HS-5 (cell line): ENCODE measurements at places on chromosomes 1 and 21.
A peak's percentile ranks its signal among the peaks of the same experiment; 100 is the strongest.

DNA sequence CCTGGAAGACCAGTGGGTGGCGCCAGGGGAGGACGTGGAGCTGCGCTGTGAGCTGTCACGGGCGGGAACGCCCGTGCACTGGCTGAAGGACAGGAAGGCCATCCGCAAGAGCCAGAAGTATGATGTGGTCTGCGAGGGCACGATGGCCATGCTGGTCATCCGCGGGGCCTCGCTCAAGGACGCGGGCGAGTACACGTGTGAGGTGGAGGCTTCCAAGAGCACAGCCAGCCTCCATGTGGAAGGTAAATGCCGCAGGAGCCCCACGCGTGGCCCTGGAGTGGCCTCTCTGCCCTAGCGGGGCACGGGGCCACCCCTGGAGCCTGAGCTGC is 75.2 kb downstream of the OBSCN start:
- DNase-seq, result no peak

DNA sequence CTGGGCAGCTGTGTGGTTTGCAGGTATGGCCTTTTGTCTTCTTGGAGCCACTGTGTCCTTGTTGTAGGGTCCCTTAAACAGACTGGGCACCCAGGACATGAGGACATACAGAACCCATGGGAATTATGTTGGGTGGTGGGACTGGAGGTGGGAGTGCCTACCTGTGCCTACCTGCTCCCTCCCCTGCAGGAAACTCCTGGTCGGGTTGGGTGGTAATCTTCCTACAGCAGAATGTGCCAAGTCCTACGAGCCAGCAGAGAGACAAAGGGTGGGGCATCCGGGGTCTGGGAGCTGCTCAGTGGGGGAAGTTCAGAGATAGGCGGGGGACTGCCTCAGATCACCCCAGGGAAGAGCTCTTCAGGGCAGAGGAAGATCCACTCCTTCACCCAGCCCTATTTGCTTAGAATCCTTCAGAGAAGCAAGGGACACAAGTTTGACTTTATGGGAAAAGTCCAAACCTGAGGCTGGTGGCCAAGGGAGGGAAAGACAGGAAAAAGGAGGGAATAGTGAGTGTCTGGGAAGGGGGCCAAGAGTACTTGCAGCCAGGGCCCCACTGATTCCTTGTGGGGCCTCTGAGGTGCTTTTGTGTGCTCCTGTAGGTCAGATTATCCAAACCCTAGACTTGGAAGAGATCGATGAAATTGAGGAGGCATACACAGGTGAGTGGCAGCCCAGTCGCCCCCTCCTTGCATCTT is 58.3 kb downstream of the KIF21B start:
- no peak for DNase-seq

- no peak for DNase-seq
Observed at GRCh38 chr1:221740993-221741702, 741 bp downstream of the DUSP10 start.

GRCh38 chr1:198771563-198772153 is 132.8 kb downstream of the PTPRC start:
- no peak for DNase-seq

- no peak for DNase-seq
Observed at GRCh38 chr21:43343992-43344886, 82.7 kb downstream of the SIK1 start.

GRCh38 chr1:73593364-73593763 is 604.6 kb downstream of the LRRIQ3 start:
- DNase-seq, result peak; percentile 61

GRCh38 chr1:94777281-94777680 is 42.9 kb upstream of the SLC44A3 start:
- no peak for DNase-seq

DNA sequence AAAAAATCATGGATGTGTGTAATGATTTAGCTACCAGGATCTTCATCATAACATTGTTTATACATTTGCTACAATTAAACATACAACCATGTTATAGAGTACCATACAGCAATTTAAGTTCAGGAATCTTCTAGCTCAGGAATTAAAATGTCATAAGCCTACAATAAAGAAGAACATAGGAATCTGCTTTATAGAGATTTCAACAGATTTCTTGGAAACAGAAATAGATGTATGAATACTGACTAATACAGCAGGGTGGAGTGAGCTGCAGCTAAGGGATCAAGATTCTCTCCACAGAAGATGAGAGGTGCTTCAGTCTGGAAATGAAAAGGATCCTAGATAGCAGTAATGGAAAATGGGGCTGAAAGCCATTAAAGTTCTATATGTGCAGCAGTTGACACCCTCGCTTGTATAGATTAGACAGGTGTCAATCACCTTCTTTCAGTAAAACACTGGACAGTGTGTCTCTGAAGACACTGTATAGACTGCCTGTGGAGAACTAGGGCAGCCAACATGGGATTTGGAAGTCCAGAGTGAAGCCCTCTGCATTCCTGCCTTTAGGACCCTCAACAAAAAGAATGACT is 73.9 kb downstream of the DNTTIP2 start:
- no peak for DNase-seq

GRCh38 chr1:67347688-67348472 is 40.2 kb downstream of the IL12RB2 start:
- no peak for DNase-seq

GRCh38 chr1:169184812-169185211 is 78.3 kb downstream of the ATP1B1 start:
- no peak for DNase-seq

GRCh38 chr1:54559111-54559548 is 11.1 kb downstream of the ACOT11 start:
- no peak for DNase-seq

GRCh38 chr1:42165511-42166210 is 1.1 kb upstream of the GUCA2A start:
- DNase-seq, result no peak

DNA sequence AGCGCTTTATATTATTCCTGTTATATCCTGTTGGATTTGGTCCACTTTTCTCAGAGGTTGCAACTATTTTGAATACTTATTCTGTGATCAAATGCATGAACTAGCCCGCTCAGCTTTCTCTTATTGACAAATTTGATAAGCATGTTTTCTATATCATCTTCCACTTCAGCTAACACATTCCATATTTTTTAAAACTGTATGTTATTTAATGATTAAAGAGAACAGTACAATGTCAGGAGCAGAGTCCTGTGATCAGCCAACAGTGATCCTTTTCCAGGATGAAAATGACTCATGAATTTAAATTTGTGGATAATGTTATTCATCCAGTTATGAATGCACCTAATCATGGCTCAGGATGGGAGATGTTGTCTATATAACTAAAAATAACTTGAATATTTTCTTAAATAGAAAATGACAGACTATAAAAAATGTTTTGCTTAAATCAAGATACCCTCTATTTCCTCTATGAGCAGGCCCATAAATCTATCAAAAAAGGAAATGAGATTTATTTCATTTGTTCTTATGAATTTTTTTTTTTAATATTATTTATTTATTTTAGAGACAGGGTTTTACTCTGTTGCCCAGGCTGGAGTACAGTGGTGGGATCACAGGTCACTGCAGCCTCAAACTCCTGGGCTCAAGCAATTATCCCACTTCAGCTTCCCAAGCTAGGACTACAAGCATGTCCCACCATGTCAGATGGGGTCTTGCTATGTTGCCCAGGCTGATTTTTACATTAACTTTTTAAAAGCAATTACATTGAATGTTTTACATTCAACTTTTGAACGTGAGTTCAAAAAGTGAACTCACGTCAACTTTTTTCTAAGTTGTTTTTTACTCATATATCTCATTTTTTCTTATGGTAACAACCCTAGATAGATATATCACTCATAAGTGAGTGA is 12.5 kb downstream of the BPNT1 start:
- DNase-seq, result peak; percentile 16

DNA sequence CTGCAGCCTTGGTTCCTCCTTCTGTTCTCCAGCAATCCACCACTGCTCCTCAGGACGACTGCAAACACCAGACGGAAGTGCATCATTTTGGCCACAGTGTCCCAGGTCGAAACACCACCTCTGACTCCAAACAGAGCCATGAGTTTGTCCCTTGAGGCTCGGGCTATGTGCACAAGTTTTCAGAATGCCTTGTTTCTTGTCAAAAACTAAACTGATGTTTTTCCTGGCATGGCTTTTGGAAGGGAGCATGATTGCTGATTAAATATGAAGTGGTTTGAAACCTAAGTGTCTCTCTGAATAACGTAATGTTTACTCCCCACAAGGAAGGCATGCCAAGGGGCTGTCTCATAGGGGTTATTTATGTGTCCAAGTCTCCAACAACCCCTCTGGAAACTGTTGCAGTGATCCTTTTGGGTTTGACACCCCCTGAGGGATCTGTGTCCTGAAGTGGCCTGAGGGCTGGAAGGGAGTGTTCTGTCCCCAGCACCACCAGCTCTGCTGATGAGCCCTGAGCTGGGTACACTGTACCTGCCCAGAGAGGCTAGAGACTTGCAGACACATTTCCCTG is 132.7 kb downstream of the PLPP3 start:
- no peak for DNase-seq

GRCh38 chr1:183027031-183027430 is 3.8 kb downstream of the LAMC1 start:
- DNase-seq, result no peak
